ENCODE measurements at places on chromosomes 11 and 22.
A peak's percentile ranks its signal among the peaks of the same experiment; 100 is the strongest.

DNA sequence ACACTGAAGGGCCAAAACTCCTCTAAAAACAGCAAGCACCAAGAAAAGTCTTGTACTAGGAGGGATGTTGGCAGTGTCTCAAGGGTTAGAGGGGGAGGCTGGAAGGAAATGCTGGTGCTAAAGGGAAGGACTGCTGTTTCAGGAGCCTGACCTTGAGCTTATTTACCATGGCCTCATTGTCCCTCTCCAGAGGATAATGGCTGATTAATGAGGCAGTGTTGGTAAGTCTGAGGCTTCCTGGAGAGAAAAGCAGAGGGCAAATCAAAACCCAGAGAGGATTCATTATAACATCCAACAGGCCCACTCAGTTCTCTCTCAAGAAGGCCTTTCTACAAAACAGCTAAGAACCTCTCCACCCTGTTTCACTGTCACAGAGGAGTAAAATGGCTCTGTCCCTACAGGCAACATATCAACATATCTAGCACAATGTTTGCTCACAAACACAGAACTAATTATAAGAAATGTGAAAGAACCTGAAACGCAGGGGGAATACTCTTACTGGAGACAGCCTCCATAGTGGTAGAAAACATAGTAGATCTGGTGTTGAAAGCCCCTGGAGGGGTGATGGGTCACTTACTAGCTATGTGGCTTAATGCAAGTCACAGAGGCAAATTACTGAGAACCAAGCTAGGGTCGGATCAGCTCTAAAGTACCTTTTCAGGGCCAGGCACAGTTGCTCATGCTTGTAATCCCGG lies 31.4 kb downstream of the NUMA1 start:
- DNase-seq, result no peak

- no peak for DNase-seq
Observed at GRCh38 chr22:37647928-37648327, 8.5 kb downstream of the SH3BP1 start.

- no peak for DNase-seq
Observed at GRCh38 chr11:17369094-17369493, 17.5 kb downstream of the NCR3LG1 start.

DNA sequence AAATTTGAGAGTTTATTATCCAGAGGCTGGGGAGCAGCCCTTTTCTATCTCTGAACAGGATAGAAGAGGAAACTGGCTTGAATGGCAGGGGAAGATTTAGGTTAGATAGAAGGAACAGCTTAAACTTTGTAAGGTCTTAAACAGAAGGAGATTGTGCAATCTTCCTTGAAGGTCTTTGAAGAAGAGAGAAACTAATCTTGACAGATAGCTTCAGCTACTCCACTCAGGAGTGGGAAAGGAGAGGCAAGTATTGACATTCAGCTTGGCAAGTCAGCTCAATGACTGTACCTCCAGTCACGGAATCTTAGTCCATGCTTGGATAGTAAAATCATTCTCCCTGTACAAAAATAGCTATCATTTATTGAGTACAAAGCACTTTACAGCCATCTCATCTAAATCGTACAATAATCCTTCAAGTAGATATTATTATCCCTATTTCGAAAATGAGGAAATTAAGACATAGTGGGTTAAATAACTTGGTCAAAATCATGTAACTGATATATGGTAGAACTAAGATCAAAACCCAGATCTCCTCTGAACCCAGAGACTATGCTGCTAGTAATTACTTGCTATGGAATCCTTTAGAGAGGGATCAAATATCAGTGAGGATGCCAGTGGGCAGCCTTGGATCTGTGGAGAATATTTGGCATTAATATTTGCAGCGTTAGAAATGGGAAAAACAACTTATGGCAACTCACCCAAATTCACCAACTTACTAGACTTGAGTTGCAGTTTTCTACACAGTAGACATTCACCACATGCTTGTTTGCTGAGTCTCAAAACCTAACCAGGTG lies 14.6 kb downstream of the C11orf97 start:
- peak; percentile 43 for DNase-seq

DNA sequence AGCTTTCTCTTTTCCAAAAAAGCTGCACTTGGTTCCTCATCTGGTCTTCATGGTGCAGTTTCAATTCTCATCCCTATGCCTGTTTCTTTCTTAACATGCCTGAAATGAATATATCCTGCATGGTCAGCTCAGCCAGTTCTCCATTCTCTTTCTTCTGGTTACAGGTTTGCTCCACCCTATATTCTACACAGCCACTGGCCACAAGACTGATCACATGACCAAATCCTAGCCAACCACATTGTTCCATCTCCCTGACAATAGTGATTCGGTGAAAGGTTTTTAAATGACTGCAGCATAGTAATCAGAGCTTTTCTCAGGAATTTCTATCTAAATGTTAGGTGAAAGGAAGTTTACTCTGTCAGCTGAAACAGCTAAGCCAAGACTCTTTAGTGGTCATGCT lies 891.4 kb downstream of the METTL15 start:
- DNase-seq, result no peak
